ENCODE measurements at places on chromosomes 3 and 15. TPM values are rescaled to one million over a fixed set of nuclear protein-coding genes. Genes with fewer than 3 reads are reported as not detected.

- no peak for DNase-seq
These were observed 134.5 kb downstream of the MEX3B start for GRCh38 chr15:81911022-81911971.

- DNase-seq = no peak
These were observed 351.0 kb downstream of the MCTP2 start for GRCh38 chr15:94582368-94582767.

DNA sequence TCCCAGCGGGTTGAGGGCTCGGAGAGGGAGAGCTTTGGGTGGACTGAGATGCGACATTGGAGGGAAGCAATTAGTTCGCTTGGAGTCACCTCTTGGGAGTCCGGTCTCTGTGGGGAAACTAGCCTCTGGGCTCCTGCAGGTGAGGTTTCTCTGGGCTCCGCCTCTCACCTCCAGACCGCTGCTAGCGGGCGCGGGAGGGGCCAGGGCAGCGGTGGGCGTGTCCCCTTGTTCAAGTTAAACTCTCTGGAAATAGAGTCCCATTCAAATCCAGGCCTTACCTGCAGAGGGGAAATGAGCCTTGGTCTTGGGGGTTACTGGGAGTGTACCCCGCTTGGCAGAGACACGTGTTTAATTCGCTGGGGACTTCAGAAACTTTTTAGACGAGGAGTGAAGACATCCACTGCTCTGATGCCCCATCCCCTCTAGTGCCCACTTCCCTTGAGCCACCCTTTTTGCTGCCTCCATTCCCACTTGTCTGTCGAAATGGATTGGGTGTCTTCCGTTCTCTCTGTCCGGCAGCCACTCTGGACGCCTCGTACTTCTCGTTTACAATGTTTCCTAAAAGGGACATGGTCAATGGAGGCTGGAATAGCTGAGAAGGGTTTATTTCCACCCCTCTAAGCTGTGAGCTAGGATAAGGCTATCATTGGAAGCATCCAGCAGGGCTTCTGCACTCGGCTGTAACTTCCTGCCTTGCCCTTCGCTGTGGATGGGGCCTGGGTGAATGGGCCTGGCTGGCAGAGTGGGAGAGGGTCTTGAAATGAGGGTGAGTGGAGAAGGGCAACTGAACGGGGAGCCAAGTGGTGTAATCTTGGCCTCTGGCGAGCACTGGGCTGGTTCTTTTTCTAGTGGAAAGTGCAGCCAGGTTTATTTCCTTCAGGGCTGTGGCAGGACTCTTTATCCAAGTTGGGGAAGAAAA, 1.1 kb downstream of the MITF start:
- peak; percentile 51 for DNase-seq

- DNase-seq = no peak
These were observed 22.8 kb upstream of the TRIM59 start for GRCh38 chr3:160472344-160472743.

- no peak for DNase-seq
These were observed 72.7 kb upstream of the PPIB start for GRCh38 chr15:64235552-64235951.

DNA sequence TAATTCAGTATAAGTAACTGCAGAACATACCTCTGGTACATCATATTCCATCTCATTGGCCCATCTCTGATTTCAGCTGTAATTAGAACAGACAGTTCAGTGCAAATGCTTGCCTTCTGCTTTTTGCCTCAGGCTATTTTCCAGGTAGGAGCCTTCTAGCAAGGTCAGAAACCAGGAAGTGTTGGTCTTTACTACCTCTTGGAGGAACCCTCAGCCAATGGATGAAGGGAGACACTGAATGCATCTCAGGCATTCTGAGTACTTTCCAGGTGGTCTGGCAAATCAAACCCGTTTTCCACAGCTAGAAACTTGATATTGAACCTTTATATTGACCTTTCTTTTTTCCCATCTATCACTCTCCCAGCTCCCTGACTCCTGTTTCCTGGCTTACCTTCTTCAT, 348.5 kb upstream of the SOX2 start:
- DNase-seq = no peak

DNA sequence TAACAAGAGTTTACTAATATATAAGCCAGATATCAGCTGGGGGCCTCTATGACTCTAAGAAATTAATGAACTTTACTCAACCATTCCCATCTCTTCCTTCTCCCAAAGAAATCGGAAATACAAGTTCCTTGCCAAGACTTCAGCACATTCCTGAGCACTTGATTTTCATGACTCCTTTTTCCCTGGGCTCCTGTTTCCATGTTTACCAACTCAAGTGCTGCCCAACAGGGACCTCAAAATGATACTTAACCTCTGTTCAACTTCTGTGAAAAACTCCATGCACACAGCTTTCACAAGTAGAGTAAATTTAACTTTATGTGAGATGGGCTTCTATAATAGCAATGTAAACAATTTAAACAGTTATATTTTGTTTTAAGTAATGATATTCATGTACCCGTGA, 315.8 kb upstream of the CDIN1 start:
- DNase-seq = no peak

DNA sequence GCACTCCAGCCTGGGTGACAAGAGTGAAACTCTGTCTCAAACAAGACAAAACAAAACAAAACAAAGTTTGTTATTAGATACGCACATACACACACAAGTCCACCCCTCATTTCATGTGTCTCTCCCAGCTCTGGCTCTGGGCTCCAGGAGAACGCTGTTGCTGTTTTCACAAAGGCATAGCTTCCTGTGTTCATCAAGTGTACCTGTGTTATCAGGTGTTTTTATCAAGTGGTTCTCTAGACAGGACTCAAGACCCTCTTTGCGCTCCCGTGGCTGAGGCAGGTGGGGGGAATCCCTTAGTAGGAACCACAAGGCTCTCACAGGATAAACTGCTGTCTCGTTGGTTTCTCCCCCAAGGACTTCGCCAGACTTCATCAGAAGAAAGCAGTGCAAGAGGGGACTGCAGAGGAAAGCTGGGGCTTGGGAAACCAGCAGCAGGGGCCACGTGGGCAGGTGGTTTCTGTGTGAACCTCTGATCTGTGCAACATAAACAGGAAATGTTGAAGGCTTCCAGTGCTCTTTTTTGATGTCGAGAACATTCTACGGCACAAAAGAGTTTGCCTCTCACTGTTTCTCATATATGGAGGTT, 6.9 kb upstream of the PPP1R2 start:
- no peak for DNase-seq

DNA sequence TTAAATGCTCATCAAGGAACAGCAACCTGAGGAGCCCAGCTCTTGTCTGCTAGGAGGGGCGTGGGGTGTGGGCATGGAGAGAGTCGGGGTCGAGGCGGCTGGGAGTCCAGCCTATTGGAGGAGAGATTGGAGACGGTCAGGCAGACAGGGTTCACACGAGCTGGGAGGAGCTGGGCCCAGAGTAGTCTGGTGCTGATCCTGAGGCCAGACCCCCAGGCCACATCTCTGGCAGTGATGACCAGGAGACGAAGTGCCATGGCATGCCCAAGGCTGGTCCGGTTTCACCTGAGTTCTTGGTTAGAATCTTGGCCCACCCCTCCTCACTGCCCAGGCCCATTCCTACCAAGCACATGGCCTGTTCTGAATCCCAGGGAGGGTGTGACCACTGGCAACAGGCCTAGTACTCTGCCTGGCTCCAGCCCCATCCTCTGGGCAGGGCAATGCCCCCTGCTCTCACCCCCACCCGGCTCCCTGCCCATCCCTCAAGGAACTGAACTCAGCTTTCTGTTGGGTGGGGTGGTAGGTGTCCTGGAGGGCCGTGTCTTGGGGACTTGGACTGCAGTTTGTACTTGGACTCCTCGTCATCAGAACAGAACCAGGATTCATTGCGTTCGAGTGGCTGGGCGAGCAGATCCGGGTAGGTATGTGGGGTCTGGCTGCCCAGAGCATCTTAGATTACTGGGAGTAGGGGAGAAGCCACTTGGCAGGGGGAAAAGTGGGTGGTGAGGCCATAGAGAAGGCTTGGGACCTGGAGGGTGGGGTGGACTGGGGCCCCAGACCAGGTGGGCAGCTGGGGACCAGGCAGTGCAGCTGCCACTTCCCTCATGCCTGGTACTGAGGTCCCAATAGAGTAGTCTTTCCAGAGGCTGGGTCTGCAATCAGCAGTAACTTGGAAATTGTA, 20.8 kb downstream of the SLC28A1 start:
- DNase-seq = no peak

- DNase-seq = no peak
These were observed 96.6 kb upstream of the LIMD1 start for GRCh38 chr3:45497963-45498362.

DNA sequence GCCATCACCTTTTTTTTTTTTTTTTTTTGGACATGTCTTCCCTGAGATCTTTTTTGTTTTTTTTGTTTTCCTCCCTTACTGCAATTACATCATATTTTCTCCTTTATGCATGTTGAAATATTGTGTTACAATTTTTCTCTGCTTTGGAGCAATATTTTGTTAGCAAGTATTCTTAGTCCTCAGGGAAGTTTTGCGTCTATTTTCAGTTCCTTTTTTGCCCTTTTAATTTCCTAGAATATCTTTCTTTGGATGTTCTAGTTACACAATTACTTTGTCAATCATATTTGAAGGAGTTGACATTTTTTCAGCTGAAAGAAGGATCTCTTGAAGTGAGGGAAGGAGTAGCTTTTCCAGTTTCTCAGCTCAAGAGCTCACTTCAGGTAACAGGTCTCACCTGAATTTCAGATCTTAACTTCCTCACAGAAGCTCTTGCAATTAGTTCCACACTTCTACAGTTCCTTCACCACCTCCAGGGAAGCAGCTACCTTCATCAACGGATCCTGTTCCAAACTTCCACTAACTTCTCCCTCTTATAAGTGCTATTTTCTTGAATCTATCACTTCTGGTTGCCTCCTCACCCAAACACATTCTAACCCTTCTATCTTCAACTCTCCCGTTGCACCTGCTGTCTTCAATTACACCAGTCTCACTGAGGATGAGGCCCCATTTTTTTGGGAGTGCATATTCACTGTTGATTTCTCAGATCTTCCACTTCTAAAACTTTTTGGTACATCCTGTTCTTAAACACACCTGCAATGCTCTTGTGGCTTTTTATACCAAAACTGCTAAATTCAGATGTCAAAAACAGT, 57.8 kb upstream of the CPOX start:
- no peak for DNase-seq

GRCh38 chr3:48797626-48798025, 50.0 kb downstream of the PRKAR2A start:
- no peak for DNase-seq

The SCN5A gene
- 3.5 TPM for total RNA-seq

- no peak for DNase-seq
These were observed 48.7 kb downstream of the BSN start for GRCh38 chr3:49602877-49603411.

DNA sequence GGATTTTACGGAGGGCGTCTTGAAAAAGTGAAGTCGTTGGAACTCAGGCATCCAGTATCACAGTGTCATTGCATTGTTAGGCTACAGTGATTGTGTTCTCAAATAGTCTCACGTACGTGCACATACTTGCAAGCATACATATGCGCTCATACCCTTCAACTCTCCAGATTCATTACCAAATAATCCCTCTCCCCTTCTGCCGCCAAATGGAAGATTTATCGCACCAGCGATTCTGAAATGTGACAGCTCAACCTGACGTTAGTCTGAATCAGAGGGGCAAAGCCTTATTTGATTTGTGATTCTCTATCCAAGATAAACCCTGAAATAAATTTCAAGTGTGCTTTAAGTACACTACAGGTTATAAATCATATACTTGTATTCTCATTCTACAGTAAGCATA, 119.4 kb downstream of the GADL1 start:
- no peak for DNase-seq

The TRH gene
- total RNA-seq = not detected

GRCh38 chr3:188797045-188797444, 374.7 kb upstream of the TPRG1 start:
- DNase-seq = no peak

DNA sequence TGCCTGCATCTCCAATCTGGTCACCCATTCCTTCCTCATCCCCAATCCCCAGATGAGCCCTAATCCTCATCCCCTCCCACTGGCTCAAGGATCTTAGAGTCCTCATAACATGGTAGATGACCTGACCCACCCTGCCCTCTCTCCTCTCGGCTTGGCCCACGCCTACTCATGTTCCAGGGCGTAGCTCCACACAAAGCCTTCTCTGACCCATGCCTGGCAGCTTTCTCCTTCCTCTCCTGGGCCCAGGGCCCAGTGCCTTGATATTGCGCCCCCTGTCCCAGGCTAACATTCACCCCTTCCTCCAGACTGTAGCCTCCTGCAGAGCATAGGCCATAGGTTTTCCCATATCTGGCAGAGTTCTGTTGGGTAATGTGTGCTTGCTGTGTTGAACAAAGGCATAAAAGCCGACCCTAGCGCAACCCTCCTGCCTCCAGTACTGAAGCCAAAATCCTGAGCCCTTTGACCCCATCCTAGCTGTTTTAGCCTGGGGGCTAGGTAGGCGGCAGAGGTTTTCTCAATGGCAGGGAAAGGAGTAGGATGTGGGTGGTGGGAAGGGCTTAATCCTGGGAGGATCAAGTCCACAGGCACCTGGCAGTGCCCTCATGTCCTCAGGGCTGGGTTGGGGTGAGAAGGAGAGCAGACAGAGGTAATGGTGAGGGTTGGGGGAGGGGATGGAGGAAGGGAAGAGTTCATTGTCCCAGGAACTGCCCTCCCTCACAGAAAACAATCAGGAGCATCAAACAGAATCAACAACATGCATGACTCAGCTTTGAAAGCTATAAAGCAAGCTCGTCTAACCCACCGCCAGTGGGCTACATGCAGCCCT, 35.5 kb downstream of the MESD start:
- no peak for DNase-seq

DNA sequence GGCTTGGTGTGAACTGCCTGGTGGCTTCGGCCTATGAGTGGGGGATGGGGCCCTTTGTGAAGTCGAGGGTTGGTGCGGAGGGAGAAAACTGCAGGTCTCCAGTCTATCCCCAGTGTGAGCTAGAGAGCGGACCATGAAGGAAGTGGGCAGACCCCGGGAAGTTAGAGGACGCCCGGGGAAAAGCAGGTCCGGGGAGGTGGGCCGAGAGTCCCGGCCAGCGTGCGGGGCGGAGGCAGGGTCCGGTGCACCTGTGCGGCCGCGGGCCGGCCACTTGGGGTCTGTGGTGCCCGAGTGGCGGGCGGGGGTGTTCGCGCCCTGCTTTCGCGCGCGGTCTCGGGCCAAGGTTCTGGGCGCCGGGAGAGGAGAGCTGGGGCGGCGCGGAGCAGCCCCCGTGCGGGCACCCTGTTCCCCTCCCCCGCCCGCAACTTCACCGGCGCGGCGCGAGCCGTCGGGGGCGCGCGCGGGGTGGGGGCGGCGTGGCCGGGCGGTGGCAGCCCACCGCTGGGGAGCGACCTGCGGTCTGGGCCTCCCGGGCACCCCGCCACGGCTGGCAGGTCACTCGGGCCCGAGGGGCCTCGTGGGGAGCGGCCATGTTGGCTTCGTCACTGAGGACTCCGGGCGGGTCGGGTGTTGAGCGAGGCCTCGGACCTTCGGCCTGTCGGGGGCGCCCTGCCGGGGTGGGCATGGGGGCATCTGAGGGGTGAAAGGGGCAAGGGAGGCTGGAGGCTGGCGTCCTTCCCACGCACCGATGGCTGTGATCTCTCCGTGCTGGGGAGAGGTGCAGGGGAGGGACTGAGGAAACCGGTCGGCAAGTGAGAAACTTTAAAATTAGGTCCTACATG, 4.8 kb downstream of the UBE2E1 start:
- DNase-seq = peak; percentile 54

The AHSG gene
- not detected for total RNA-seq
